Osteocyte (in vitro differentiated cells): ENCODE measurements at places on chromosomes 1 and 21. TPM values are rescaled to one million over a fixed set of nuclear protein-coding genes. Genes with fewer than 3 reads are reported as not detected.

Gene CHRM3
- 0.30 and 0.37 TPM in 2 replicates for total RNA-seq

GRCh38 chr1:209341146-209341545 lies 242.4 kb upstream of the CAMK1G start:
- H3K36me3 ChIP-seq, result no peaks in the 10 kb centered on the region
- H3K4me3 ChIP-seq, result no peak overlapping the region
- H3K4me1 ChIP-seq, result no peaks in the 10 kb centered on the region
- no peak overlapping the region for H3K27ac ChIP-seq
- H3K27me3 ChIP-seq, result peaks cover 40% of the 10 kb centered on the region

DNA sequence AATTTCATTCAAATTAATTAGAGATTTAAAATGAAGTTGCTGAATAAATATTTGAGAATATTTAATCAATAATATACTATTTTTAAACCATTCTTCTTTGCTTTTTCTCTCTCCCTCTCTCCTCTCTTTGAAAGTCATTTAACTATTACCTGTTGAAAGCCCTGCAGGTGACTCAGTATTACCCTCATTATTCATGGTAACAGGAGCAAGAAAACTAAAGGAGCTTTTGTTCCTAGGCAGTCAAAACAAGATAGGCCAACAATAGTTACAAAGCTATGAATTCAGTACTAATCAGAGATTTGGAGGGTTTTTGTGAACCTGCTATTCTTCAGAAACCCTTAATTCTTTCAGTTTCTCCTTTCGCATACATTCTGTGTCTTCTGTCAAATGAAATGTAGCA lies 721.3 kb upstream of the NCAM2 start:
- no peak overlapping the region for H3K27ac ChIP-seq
- no peaks in the 10 kb centered on the region for H3K27me3 ChIP-seq
- peaks cover 5% of the 10 kb centered on the region for H3K4me1 ChIP-seq

Gene CRYAA
- total RNA-seq, result not detected in 2 replicates

GRCh38 chr1:225482421-225482950 lies 54.6 kb upstream of the LBR start:
- no peaks in the 10 kb centered on the region for H3K27me3 ChIP-seq
- no peak overlapping the region for H3K27ac ChIP-seq
- H3K36me3 ChIP-seq, result peaks cover 7% of the 10 kb centered on the region
- DNase-seq, result peak; percentile 59
- peaks cover 14% of the 10 kb centered on the region for H3K4me1 ChIP-seq

DNA sequence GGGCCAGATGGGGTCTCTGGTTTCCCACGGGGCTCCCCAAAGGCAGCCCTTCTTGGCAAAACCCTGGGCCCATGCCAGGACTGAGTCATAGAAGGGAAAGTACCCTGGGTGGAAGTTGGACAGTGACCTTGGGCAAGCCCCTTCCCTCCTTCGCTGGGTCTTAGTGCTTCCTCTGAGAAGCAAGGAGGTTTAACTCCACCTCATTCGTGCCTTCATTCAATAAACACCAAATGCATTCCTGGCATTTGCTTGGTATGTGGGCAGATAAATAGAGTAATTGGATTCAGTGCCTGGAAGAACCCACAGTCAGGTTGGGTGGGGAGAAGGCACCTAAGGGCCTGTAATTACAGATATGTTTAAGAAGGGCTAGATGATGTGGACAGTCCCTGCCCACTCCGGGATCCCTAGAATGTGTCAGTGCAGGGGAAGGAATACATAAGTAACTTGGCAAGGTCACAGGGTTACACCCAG lies 36.3 kb upstream of the CITED4 start:
- H3K4me1 ChIP-seq, result peaks cover 58% of the 10 kb centered on the region
- no peak overlapping the region for H3K4me3 ChIP-seq
- H3K27ac ChIP-seq, result peak overlapping the region; percentile 85
- no peaks in the 10 kb centered on the region for H3K36me3 ChIP-seq
- no peak for DNase-seq
- H3K27me3 ChIP-seq, result no peaks in the 10 kb centered on the region

DNA sequence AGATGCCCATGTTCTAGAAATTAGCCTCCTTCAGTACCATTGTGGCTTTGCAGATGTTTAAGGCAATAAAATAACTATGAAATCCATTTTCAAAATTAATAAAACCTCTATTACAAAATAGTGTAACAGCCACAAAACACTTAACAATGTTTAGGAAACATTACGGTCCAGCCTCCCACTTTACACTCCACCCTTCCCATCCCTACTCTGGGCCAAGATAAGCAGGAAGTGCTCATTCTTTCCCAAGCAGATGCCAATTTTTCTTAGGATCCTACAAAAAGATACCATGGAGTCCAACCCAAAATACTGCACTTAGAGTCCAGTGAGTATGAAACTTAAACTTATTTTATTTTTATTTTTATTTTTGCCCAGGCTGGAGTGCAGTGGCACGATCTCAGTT lies 150.8 kb downstream of the NR5A2 start:
- no peaks in the 10 kb centered on the region for H3K36me3 ChIP-seq
- DNase-seq, result no peak
- H3K27me3 ChIP-seq, result no peaks in the 10 kb centered on the region
- H3K4me1 ChIP-seq, result peaks cover 37% of the 10 kb centered on the region
- H3K4me3 ChIP-seq, result no peak overlapping the region

- peaks cover 33% of the 10 kb centered on the region for H3K4me1 ChIP-seq
- H3K4me3 ChIP-seq, result peak overlapping the region; percentile 97
- H3K36me3 ChIP-seq, result peaks cover 10% of the 10 kb centered on the region
- H3K27me3 ChIP-seq, result no peaks in the 10 kb centered on the region
- no peak for DNase-seq
These were observed 486 bp downstream of the HSPA13 start for GRCh38 chr21:14382486-14382834.

- peaks cover under 1% of the 10 kb centered on the region for H3K36me3 ChIP-seq
- H3K4me3 ChIP-seq, result no peak overlapping the region
- DNase-seq, result no peak
These were observed 39.7 kb downstream of the CD34 start for GRCh38 chr1:207871117-207871649.

DNA sequence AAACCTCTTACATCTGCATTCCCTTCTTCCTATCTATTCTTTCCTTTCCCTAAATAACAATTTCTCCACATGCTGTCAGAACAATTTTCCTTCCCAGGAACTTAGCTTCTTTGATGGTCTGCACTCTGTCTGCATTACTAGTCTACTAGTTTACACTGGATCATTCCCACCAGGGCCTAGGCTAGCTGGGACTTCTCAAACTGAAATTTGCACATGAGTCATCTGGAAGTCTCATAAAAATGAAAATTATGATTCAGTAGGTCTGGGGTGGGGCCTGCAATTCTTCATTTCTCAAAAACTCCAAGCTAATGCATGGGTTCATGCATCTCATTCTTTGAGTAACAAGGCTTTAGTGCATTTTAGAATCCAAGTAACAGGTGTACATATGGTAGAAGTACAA lies 74.2 kb downstream of the GABPA start:
- H3K4me3 ChIP-seq, result no peak overlapping the region
- no peaks in the 10 kb centered on the region for H3K4me1 ChIP-seq
- no peaks in the 10 kb centered on the region for H3K27me3 ChIP-seq
- DNase-seq, result no peak
- H3K27ac ChIP-seq, result no peak overlapping the region

Gene SPRR2A
- not detected in 2 replicates for total RNA-seq

DNA sequence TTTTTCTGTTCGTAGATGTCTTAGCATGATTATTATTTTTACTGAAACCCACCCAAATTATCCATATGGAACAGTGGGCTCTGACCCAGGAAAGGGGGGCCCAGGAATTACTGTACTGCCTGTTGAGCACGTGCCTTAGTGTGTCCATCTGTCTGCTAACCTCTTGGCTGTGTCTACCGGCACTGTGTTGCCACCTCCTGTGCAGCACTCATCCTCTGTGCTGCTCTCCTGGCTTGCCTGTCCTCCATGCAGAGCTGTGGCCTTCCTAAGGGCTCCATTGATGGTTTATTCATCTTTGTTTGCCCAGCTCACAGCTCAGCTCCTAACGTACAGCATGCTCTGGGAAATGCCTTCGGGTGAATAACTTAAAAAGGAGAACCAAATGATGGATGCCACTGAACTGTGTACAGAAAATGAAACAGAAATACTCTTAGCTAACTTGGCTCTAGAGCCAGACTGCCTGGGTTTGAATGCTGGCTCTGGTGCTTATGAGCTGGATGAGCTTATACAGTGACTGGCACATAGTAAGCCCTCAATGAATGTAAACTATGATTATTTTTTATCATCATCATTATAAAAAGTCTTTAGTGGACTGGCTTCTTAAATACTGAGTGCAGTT lies 11.4 kb upstream of the RPTN start:
- no peaks in the 10 kb centered on the region for H3K4me1 ChIP-seq
- H3K4me3 ChIP-seq, result no peak overlapping the region
- no peak overlapping the region for H3K27ac ChIP-seq
- DNase-seq, result no peak
- H3K36me3 ChIP-seq, result no peaks in the 10 kb centered on the region
- H3K27me3 ChIP-seq, result peaks cover 20% of the 10 kb centered on the region

DNA sequence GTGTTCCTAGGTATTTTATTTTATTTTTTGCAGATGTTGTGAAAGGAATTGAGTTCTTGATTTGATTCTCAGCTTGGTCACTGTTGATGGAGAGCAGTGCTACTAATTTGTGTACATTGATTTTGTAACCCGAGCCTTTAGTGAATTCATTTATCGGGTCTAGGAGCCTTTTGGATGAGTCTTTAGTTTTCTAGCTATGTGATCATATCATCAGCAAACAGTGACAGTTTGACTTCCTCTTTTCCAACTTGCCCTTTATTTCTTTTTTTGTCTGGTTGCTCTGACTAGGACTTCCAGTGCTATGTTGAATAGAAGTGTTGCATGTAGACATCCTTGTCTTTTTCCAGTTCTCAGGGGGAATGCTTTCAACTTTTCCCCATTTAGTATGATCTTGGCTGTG lies 138.9 kb downstream of the LHX8 start:
- DNase-seq, result no peak
- H3K36me3 ChIP-seq, result no peaks in the 10 kb centered on the region
- H3K4me1 ChIP-seq, result no peaks in the 10 kb centered on the region
- H3K27ac ChIP-seq, result no peak overlapping the region
- no peak overlapping the region for H3K4me3 ChIP-seq

DNA sequence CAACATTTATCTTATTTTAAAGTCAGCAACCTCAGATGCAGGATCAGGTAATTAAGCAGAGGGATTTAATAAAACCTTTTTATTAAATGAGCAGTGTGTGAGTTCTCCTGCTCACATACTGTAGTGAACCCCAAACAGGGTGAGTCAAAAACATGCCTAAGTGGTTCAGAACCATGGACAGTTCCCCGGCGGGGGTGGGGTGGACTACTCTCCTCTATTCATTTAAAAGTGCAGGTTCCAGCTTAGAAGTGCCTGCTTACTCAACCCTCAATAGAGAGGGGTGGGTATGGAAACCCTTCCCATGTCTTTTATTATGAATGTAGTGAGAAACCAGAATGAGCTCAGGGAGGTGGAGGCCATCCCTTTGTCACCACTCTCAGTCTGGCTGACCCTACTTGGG lies 397.9 kb downstream of the HHAT start:
- H3K4me1 ChIP-seq, result peaks cover 1% of the 10 kb centered on the region
- no peak overlapping the region for H3K4me3 ChIP-seq
- H3K27me3 ChIP-seq, result no peaks in the 10 kb centered on the region
- no peak for DNase-seq

Gene GJA5
- not detected in 2 replicates for total RNA-seq

DNA sequence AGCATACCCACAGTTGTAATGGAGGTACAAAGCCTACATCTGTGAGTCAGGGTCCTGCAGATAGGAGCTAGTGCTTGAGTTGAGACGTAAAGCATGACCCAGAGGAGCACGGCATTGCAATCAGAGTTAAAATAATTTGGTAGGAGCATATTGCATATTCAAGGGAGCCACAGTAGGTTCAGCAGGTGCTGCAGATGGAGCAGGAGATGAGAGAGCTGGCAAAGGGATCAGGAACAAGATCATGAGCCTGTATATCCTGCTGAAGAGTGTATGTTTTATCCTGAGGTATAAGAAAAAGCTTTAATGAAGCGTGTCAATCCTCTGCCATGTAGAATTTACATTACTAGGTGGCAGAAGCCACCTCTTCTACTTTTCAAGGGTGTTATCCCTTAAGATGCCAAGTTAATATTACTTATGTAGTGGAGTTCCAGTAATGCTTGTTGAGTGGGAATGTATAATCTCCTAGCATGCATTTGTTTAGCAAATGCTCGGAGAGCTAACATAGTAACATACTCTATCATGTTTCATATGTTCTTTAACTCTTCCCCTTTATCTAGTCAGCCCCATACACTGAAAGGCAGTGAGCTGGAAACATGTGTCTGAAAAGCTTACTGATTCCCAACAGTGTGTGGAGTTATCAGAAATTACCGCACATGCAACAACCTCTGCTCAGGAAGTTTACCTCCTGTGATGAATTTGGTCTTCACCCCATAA lies 300.3 kb downstream of the GRIK1 start:
- no peak overlapping the region for H3K4me3 ChIP-seq
- no peaks in the 10 kb centered on the region for H3K36me3 ChIP-seq
- H3K27me3 ChIP-seq, result no peaks in the 10 kb centered on the region
- peaks cover 2% of the 10 kb centered on the region for H3K4me1 ChIP-seq
- DNase-seq, result no peak

DNA sequence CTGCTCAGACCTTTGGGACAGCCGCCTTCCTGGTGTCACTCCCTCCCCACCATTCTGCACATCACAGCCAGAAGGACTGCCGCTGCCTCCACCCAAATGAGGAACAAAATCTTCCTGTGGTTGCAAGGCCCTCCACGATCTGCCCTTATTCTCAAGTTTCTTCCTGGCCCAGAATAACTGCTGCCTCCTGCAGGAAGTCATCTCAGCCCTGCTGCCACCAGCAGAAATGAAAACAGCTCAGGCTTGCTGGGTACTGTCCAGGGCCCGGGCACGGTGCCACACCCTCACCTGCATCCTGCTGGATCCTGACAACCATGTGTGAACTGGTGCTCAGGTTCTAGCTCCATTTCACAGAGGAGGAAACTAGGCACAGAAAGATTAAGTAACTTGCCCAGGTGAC lies 2.8 kb downstream of the CLDN19 start:
- H3K27me3 ChIP-seq, result no peaks in the 10 kb centered on the region
- no peak for DNase-seq
- no peaks in the 10 kb centered on the region for H3K36me3 ChIP-seq

DNA sequence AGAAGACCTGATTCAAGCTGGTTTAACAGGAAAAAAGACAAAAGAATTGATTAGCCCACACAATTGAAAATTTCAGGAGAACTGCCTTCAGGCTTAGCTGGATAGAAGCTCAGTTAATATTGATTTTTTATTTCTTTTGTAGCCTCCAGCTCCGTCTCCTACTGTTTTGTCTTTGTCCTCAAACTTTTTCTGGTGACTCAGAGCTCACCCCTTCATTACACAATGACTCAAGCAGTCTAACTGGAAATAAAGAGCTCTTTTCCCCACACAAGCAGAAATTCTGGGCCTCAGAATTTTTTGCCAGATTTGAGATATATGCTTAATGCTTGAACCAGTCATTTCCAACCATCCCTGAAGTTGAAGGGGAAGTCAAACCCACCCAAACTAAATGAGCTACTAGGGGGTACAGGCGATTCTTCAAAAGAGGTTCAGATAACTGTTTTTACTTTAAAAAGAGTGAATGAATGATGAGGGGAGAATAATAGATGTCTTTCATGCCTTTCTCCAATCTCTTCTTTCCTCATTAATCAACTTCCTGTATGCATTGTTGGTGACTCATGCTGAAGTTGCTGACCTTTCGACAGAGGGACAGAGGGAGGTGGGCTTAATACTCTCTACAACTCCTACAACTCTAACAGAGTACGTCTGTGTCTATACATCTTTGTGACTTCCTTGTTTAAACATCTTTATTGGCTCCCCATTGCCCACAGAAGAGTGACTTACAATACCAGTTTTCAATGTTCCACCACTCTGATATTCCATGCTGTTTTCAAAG lies 6.2 kb upstream of the ACP6 start:
- H3K27me3 ChIP-seq, result no peaks in the 10 kb centered on the region
- no peak overlapping the region for H3K4me3 ChIP-seq
- H3K4me1 ChIP-seq, result peaks cover 15% of the 10 kb centered on the region
- DNase-seq, result no peak

- peaks cover 38% of the 10 kb centered on the region for H3K4me1 ChIP-seq
- peaks cover 4% of the 10 kb centered on the region for H3K27me3 ChIP-seq
- no peaks in the 10 kb centered on the region for H3K36me3 ChIP-seq
These were observed 43.5 kb upstream of the ATF3 start for GRCh38 chr1:212565079-212565478.

Gene TBX15
- total RNA-seq, result 3.1 and 4.3 TPM in 2 replicates
